ENCODE measurements at places on chromosomes 5 and 9.

GRCh38 chr5:78758169-78758839 is 109.7 kb upstream of the LHFPL2 start:
- no peak for DNase-seq

- DNase-seq: no peak
These were observed 2123.7 kb upstream of the C9orf72 start for GRCh38 chr9:29697011-29697410.

DNA sequence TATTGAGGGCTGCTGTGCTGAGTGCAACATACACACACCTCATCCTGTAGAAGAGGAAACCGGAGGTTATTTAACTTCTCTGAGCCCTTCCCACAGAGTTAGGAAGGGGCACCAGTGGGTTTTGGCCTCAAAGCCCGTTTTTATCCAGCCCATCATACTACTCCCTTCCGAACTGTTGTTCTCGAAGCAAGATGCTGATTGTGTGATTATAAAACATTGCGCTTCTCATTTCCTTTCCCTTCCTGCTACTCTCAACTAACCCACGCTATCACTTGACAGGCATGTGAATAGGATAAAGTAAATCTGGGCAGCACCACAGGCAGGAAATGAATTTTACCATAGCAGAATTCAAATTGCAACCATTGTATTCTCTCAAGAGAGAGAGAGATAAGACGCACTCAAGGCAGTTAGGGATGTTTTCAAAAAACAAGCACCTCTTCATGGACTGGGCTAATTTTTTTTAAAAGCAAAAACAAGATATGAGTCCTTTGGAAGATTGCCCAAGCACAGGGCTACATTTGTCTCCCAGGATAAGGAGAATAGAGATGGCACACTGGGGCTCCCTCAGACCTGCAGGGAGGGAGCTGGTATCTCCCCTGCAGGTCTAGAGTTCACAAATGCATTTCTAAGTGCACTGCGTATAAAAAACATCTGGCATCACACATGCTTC is 52.6 kb downstream of the GNA14 start:
- no peak for DNase-seq

- no peak for DNase-seq
These were observed 616.3 kb downstream of the EBF1 start for GRCh38 chr5:158483281-158483860.

GRCh38 chr5:68418201-68418600 is 202.6 kb downstream of the PIK3R1 start:
- DNase-seq: no peak

DNA sequence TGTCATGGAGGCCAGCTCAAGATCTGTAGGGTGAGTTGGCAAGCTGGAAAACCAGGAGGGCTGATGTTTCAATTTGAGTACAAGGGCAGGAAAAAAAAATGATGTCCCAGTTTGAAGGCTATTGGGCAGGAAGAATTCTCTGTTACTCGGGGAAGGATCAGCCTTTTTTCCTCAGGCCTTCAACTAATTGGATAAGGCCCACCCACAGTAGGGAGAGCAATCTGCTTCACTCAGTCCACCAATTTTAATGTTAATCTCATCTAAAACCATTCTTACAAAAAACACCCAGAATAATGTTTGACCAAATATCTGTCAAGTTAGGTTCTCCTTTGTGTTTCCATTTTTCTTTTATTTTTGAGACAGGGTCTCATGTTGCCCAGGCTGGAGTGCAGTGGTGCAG is 382.4 kb downstream of the ARRDC3 start:
- DNase-seq: no peak

- DNase-seq: no peak
These were observed 149.2 kb downstream of the DMRTA1 start for GRCh38 chr9:22595805-22596204.
